Urothelium cell line (cell line): ENCODE measurements at places on chromosomes 13 and 19.

DNA sequence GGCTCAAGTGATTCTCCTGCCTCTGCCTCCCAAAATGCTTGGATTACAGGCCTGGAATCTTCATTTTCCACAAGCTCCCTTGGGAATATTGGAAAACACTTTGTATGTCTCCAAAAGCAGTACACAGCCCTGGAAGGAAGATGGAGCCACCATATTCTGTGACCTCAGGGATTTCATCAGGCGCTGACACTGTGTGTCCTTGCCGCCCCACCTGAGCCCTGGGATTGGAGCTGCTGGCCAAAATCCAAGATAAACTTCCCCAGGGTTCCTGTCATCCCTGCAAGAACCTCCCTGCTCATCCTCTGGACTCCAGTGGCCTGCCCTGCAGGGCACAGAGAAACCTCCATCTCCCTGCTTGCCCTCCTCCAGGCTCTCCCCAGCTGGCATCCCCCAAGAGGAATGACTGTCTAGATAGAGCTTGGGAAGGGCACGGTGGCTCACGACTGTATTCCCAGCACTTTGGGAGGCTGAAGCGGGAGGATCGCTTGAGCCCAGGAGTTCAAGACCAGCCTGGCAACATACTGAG, 1.3 kb upstream of the GNG7 start:
- no peak for DNase-seq

DNA sequence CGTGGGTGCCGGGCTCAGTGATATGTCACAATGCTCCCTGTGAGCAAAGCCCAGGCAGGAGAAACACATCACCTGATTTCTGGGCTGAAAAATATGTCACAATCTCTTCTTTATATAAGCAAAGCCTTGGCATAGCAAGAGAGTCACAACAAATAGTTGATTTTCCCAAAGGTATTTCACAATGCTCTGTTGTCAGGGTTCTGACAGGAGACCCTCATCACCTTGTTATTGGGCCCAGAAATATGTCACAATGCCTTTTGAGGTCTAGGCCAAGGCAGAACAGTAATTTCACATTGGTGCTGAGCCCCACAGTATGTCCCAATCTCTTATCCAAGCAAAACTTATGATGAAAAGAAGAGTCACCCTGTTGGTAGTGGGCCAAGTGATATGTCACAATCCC, 125.7 kb downstream of the ZNF675 start:
- DNase-seq = no peak

DNA sequence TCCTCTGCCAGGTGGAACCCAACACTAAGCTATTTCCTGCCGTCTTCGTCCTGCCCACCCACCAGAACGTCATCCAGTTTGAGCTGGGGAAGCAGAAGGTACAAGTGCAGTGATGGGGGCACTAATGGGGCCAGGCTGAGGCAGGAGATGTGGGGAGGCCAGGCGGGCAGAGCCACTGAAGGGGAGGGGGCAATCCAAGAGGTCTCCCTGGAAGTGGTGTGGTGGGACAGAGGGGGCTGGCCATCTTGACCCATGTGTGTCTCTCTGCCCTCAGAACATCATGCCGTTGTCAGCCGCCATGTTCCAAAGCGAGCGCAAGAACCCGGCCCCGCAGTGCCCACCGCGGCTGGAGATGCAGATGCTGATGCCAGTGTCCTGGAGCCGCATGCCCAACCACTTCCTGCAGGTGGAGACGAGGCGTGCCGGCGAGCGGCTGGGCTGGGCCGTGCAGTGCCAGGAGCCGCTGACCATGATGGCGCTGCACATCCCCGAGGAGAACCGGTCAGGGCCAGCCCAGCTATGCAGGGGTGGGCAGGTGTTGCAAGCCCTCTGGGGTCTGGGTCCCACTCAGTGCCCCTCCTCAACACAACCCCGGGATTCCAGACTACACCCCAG, 49.6 kb downstream of the RYR1 start:
- DNase-seq = no peak

DNA sequence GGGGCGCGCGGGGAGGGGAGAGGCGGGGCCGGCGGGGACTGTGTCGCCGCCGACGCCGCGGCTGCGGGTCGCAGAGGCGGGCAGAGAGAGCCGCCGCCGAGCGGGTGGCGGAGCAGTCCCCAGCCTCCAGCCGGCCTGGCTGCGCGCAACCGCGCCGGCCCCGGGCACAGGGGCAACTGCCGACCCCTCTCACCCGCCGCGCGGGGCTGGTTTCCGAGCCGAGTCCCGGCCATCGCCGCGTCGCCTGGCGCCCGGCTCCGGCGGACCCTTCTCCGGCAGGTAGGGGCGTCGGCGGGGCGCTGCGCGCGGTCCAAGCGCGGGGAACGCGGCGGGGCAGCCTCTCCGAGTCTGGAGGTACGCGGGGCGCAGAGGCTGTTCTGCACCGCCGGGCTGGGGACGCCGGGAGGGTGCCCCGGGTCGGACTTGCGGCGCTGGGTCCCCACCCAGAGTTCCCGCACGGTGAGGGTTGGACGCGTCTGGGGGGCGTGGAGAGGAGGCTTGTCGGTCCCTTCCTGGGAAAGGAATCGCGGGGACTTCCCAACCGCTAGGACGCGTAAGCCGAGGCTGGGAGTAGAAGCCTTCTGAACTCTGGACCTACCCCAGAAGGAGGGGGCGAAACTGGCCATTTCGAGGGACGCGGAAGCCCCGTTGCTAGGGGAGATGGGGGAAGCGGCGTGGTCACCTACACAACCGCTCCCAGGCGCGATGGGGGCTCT, 133.6 kb upstream of the MYO16 start:
- DNase-seq = peak; percentile 4

DNA sequence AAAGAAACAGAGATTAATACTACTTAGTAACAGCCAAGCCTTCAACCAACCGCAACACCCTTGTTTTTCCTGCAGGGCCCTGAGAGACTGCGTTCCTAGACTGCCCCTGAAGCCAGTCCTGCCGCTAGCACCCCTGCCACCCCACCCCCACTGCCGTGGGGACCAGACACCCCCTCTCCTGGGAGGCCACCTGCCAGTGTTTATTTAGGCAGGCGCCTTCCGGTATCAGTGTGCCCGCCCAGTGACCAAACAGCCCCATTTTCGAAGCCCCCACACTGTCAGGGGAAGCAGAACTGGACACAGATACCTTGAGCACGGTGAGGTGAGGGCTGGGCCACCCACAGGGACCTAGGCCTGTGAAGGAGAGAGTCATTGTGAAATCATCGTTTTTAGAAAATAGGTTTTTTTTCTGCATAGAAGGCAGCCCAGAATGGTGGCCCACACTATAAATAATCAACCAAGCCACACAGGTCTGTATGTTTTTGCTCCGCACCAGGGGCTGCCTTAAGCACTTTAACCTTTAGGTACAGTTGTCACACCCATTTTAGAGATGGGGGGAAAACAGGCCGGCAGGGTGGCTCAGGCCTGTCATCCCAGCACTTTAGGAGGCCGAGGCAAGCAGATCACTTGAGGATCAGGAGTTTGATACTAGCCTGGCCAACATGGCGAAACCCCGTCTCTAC, 3.5 kb upstream of the TLE5 start:
- DNase-seq = no peak

DNA sequence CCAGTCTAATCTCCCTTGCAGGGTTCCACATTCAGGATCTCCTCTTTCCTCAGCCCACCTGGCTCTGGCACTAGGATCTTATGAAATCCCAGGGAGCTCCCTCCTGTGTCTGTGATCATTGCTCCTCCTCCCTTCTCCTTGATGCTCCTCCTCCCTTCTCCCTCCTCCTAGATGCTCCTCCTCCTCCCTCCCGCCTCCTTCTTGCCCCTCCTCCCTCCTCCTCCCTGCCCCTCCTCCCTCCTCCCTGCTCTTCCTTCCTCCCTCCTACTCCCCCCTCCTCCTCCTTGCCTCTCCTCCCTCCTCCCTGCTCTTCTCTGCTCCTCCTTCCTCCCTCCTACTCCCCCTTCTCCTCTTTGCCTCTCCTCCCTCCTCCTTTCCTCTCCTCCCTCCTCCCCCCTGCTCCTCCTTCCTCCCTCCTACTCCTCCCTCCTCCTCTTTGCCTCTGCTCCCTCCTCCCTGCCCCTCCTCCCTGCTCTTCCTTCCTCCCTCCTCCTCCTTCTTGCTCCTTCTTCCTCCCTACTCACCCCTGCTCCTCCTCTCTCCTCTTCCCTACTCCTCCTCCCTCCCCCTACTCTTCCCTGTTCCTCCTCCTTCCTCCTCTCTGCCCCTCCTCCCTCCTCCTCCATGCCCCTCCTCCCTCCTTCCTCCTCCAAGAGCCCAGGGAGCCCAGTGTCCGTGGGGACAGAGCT, 14.9 kb upstream of the ZBTB7A start:
- DNase-seq = no peak
